ENCODE measurements at places on chromosomes 12 and 14.
A peak's percentile ranks its signal among the peaks of the same experiment; 100 is the strongest.

DNA sequence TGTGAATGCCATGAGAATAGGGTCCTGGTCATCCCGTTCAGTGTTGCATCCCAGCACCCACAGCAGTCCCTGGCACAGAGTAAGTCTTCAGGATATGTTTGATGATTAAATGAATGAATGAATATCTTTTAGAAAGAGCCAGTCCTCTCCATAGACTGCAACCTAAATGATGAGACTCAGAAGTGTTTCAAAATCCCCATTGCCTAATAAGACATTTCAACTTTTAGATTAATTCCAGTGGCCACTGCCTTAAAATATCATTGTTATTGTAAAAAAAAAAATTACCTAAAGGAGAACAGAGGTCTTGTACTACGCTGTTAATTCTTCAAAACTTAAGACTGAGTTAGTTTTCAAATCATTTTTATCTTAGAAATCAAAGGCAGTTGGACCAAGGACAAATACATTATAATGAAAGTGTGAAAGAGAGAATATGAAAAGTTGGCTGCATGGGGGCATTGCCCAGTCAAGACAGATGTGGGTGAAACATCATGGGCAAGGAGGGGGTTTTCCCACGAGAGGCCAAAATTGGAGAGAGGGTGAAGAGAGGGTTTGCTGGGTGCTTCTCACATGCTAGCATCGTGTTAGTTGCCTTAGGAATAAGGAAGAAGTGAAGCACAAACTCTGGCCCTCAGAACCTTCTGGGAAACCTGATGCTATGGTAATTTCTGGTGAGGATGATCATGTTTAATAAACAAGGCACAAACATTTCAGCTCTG lies 26.3 kb upstream of the CPM start:
- DNase-seq: no peak

DNA sequence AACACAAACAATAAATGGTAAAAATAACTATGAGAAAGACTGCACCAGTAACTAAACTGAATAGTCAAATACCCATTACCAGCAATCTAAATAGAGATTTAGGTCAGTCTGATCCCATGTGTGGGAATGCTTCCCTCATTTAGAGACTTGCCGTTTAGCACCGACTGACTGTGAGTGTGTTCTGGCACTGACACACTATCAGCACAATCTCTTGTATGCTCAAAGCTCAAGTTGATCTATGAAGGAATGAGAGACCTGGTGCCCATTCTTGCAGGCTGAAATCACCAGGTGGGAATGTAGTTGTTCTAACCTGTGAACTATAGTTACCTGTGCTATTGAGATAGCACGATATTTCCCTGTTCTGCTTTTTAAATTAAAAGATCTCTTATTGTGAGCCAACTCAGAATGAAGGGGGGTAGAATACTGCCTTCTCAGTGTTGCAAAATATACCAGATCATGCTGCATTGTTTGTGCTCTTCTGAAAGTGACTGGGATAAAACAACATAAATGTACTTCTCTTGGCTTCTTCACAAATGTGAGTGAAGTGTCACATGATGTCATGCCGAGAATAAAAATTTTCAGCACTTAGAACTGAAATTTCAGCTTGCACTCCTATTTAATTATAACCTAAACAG lies 99.6 kb downstream of the LIN7A start:
- DNase-seq: no peak

- no peak for DNase-seq
Measured at GRCh38 chr14:76045773-76046172, 60.2 kb downstream of the IFT43 start.

DNA sequence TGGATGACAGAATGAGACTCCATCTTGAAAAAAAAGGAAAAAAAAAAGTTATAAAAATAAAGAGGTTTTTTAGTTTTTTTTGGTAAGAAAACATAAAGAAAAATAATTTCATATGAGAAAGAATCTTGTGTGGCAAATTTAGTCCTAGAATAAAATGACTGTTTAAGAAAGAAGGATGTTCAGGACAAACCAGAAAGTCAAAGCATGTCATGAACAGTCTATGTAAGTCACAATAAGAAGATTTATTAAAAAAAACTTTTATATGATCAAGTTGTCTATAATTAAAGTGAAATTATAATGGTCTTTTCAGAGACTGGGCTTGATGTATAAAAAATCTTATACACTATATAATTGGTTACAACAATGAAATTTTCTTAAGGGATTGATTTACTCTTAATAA lies 68.1 kb upstream of the HECTD1 start:
- DNase-seq: no peak

DNA sequence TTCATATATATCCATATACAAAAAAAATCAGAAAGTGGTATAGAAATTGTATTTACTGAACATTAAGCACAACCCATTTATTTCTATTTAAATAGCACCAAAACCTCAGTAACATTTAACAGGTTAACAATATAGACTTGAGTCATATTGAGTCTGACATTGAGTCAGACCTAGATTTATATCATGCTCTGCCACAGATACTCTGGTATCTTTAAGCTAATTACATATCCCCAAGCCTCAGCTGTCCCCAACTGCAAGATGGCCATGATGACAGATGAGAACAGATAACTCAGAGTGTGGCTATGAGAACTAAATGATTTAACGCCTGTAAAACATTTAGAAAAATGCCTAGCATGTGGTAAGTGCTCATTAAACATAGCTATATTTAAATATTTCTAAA lies 40.3 kb downstream of the IFNG start:
- no peak for DNase-seq

GRCh38 chr12:57124261-57124877 lies 3.9 kb upstream of the LRP1 start:
- peak; percentile 54 for DNase-seq

DNA sequence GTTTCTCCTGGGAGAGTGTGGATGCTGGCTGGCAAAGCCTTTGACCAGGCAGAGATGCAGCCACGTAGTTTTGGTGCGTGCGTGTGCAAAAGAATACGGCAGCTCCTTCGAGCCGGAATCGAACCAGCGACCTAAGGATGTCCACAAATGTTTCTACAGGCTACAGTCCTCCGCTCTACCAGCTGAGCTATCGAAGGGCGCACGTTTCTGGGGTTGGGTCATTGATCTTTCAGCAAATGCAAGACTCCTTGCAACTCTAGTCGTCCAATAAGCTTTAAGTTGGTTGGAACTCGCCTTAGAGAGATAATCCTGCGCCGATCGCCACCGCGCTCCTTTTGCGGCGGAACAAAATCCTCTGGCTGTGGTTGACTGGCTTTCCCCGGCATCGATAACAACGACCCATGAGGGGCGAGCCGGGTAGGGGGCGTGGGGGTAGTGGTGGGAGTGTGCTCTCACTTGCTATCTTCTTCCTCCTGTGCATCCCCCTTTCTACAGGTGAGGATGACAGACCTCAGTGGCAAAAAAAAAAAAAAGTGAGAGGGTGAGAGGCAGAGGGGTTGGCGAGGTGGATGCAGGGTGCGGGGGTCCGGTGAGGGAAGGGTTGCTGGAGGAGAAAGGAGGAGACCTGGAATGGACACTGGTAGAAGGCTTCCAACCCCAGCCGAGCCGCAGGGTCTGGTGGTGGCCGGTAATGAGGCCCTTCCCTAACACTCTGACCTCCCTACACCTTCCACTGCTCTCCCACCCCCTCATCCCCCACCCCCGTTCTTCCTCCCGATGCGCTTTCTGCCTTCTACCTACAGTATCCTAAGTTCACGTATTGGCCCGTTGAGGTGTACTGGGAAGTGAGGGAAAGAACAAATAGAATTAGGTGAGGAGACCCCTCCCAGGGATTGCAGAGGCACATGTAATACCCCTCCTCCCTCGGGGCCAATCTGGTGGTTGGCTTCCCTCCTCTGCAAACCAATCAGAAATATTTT lies 11.8 kb upstream of the OR6S1 start:
- DNase-seq: no peak

DNA sequence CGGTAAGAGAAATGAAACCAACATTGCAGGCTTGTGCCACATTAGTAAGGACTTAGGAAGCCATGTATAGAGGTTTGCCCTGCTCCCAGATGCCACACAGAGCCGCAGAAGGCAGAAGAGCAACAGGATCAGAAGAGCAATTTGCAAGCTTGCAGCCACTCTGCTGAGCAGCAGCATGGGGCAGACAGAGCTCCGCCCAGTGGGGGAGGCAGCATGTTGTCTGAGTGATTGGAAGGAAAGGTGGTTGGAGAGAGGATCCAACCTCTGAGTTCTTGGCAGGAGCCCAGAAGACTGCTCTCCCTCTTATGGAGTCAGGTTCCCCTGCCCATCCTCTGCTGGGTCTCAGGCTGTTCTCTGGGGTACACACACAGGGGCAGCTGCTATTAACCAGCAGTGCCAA lies 2.3 kb upstream of the KRT6A start:
- no peak for DNase-seq

GRCh38 chr12:51819736-51820525 lies 28.6 kb downstream of the FIGNL2 start:
- DNase-seq: no peak

GRCh38 chr12:67067453-67068203 lies 201.5 kb upstream of the CAND1 start:
- DNase-seq: no peak

- DNase-seq: no peak
Measured at GRCh38 chr12:91422811-91423692, 240.4 kb upstream of the DCN start.

GRCh38 chr12:2317772-2318171 lies 265.0 kb downstream of the CACNA1C start:
- DNase-seq: no peak

DNA sequence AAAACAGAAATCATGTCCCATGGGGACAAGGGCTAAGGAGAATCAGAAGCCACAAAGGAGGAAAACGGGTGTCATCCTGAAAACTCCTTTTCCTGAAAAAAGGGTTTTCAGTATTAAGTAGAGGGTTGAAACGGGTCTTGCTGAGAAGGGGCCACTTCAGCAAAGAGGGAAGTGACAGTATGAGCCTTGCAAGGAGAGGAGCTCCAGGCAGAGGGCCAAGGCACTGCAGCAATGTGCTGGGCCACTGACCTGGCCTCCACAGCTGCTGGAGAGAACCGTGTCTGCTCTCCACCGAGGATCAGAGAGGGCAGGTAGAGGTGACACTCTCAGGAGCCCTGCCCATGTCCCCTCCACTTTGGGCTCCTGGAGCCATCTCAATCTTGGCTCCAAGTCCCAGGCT lies 103.3 kb downstream of the NCOR2 start:
- DNase-seq: no peak

Measured in hypothalamus (tissue), 51 donors.